ENCODE measurements at places on chromosomes 6 and 20. TPM values are rescaled to one million over a fixed set of nuclear protein-coding genes. Genes with fewer than 3 reads are reported as not detected.
A peak's percentile ranks its signal among the peaks of the same experiment; 100 is the strongest.

DNA sequence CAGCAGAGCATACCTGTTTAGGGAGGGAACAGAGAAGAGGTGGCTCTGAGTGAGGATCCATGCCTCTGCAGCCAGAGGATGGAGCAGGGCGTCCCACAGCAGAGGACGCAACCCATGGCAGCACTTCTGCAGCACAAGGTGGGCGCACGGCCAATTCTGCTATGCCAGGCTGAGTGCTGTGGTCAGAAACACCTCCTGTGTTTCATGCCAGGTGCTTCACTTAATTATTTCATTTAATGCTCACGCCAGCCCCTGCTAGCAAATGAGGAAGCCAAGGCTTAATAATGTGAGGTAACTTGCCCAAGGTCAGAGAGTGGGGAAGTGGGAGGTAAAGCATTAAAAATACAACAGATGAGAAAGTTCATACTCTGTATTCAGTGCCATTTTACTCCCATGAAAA is 68.5 kb upstream of the PTGIS start:
- peaks cover 23% of the 10 kb centered on the region for H3K4me1 ChIP-seq
- H3K4me3 ChIP-seq = no peak overlapping the region
- DNase-seq = no peak
- no peaks in the 10 kb centered on the region for H3K27me3 ChIP-seq
- H3K27ac ChIP-seq = no peak overlapping the region

DNA sequence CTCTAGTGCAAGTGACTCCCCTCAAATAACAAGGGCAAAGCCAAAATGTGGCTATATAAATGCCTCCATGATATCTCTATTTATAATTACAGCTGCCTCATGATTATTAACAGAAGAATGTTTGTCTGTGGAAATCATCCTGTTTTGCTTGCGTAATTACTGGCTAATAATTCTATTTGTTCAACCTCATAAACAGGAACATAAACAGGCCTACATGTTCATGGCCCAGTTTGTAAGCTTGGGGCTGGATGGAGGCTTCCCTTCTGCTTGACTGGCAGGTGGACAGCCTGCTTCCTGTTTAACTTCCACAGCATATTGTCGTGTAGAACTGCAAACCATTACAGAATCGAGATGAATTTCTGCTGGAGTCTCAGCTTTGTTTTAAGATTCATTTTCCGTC is 766.0 kb upstream of the MAP3K7 start:
- no peak for DNase-seq
- H3K4me1 ChIP-seq = no peaks in the 10 kb centered on the region
- H3K4me3 ChIP-seq = no peak overlapping the region
- H3K27ac ChIP-seq = no peak overlapping the region

- H3K4me3 ChIP-seq = no peak overlapping the region
- no peaks in the 10 kb centered on the region for H3K36me3 ChIP-seq
- no peak overlapping the region for H3K27ac ChIP-seq
- peaks cover 8% of the 10 kb centered on the region for H3K27me3 ChIP-seq
Observed at GRCh38 chr20:9487231-9487630, 27.2 kb upstream of the LAMP5 start.

DNA sequence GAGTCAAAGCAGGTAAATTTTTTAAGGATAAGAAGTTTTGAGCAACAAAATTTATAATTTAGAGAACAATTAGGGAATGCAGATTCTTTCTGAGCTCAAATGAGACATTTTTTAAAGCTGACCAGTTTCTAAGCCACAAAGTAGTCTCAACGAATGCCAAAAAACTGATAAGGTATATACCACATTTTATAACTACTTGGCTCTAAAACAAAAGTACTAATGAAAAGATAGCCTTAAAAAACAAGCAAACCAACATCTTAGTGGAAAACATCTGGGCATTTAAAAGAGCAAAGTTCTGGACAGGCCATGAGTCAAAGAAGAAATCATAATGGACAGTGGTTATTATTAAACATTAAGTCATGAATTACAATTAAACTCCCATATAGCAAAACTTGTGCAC is 23.2 kb upstream of the RNF146 start:
- peaks cover 17% of the 10 kb centered on the region for H3K27me3 ChIP-seq
- no peak overlapping the region for H3K4me3 ChIP-seq
- H3K4me1 ChIP-seq = no peaks in the 10 kb centered on the region
- no peak overlapping the region for H3K27ac ChIP-seq

DNA sequence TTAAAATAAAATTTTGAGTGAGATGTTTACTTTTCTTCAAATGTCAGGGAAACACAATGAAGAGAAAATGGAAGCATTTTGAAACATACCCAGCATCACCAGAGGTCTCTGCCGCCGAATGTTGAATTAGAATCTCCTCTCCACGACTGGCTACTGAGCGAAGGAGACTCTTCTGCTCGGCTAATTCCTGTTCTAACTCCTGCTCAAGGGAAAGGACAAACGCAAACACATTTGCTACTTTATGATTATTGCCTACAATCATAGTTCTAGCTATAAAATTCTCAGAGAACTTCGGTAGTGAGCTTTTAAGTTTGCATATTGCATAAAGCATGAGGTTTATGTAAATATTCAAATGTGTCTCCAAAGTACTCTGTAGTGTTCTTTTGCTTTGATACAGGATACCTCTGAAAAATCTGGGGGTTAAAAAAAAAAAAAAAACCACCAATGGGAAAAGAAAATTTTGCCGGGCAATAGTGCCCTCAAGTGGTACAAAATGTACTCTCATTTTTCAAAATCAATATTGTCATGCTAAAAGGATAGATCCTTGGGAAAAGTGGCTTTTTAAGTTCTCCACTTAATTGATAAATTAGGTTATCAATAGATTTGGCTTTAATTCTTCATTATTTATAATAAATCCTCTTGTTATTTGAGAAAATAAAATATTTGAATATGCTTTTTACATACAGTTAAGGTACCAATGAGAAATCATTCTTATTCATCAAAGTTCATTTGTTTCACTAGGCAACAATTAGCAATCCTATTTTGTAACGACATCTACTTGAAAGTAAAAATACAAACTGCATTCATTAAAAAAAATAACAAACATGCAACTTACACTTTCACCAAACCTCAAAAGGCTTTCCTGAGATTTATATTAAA is 369.0 kb downstream of the SYNE1 start:
- H3K36me3 ChIP-seq = peaks cover 50% of the 10 kb centered on the region
- H3K4me3 ChIP-seq = no peak overlapping the region
- DNase-seq = no peak
- no peaks in the 10 kb centered on the region for H3K27me3 ChIP-seq
- H3K27ac ChIP-seq = no peak overlapping the region

DNA sequence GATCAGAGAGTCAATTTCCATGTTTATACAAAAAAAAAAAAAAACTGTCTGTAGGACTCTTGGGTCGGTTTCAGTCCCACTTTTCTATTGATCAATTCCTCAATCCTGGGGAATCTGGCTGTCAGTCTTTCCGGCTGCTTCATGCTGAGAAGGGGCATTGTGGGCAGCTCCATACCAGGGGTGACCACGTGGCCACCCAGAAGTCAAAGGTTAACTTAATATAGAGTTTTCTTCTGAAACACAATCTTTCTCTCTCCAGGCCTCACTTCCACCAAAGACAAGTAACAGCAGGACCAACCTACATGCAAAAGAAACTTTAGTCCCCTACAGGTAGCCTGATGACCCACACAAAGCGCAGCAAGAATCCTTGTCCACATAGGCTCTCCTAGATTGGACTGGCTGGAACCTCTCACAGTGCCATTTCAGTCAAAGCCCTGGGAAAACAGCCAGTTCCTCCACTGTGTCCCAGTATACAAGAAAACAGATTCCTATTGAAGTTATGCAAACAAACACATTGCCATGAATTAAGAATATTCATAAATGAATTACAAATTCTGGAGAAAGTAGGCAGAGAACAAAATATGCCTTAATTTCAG is 18.5 kb upstream of the SERPINB9 start:
- H3K36me3 ChIP-seq = no peaks in the 10 kb centered on the region
- H3K4me1 ChIP-seq = no peaks in the 10 kb centered on the region
- no peaks in the 10 kb centered on the region for H3K27me3 ChIP-seq
- H3K4me3 ChIP-seq = no peak overlapping the region
- no peak overlapping the region for H3K27ac ChIP-seq

GRCh38 chr6:158624684-158625682 is 19.6 kb downstream of the DYNLT1 start:
- H3K27ac ChIP-seq = no peak overlapping the region
- no peaks in the 10 kb centered on the region for H3K27me3 ChIP-seq
- peaks cover 75% of the 10 kb centered on the region for H3K36me3 ChIP-seq
- no peaks in the 10 kb centered on the region for H3K4me1 ChIP-seq
- no peak for DNase-seq

GRCh38 chr6:42440027-42440426 is 11.7 kb downstream of the TRERF1 start:
- H3K36me3 ChIP-seq = peaks cover under 1% of the 10 kb centered on the region
- no peak for DNase-seq
- no peaks in the 10 kb centered on the region for H3K27me3 ChIP-seq
- H3K4me3 ChIP-seq = no peak overlapping the region

DNA sequence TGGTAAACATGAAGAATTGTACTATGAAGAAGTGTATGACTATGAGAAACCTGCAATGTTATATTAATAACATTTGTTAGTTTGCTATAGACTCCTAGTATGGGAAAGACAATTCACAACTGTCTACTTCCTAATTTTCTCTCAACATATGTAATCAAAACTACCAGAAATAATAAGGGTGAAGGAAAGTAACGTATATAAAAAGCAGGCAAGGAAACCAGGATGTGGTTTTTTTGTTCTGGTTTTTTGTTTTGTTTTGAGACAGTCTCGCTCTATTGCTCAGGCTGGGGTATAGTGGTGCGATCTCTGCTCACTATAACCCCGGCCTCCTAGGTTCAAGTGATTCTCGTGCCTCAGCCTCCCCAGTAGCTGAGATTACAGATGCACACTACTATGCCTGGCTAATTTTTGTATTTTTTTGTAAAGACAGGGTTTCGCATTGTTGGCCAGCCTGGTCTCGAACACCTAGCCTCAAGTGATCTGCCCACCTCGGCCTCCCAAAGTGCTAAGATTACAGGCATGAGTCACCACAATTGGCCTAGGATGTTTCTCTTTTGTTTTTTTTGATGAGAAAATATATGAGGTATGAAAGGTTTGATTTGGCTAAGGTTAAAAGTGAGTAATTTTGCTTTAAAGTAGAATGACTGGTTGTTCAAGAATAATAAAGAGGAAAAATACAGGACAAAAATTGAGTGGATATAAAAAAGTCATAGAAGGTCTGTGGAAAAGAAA is 83.1 kb downstream of the PTCHD4 start:
- H3K4me3 ChIP-seq = no peak overlapping the region
- H3K27me3 ChIP-seq = no peaks in the 10 kb centered on the region
- no peak overlapping the region for H3K27ac ChIP-seq

GRCh38 chr20:35454881-35455609 is at the start of gene CEP250:
CEP250 (plus strand) TSS chr20:35455598; CDS start chr20:35462368, 6,770 bp downstream.
- H3K4me1 ChIP-seq = peaks cover 12% of the 10 kb centered on the region
- DNase-seq = peak; percentile 90
- H3K27me3 ChIP-seq = no peaks in the 10 kb centered on the region
- peak within 1 kb of the TSS; percentile 99 for H3K27ac ChIP-seq

GRCh38 chr6:37538107-37538506 is 38.4 kb upstream of the CCDC167 start:
- H3K27me3 ChIP-seq = peaks cover 20% of the 10 kb centered on the region
- DNase-seq = no peak
- peaks cover 16% of the 10 kb centered on the region for H3K4me1 ChIP-seq
- H3K27ac ChIP-seq = peak overlapping the region; percentile 26

DNA sequence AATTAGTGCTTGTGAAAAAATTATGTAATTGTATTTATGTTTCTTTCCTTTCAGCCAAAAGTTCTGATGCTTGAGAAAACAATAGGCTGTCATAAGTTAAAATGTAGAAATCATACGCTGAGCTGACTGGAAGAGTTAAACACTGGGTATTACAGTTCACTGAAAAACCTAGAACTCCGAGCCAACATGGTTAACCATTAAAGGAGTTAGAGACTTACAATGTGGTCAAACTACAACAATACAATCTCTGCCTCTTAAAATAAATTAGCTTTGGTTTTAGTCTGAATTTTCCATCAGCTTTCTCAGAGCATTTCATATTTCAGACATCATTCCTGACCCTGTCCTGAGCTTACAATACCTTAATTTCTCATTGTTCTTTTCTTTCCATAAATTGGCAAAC is 91.0 kb downstream of the COL12A1 start:
- DNase-seq = no peak
- H3K4me3 ChIP-seq = no peak overlapping the region
- H3K4me1 ChIP-seq = no peaks in the 10 kb centered on the region
- H3K36me3 ChIP-seq = no peaks in the 10 kb centered on the region
- H3K27me3 ChIP-seq = peaks cover 2% of the 10 kb centered on the region

DNA sequence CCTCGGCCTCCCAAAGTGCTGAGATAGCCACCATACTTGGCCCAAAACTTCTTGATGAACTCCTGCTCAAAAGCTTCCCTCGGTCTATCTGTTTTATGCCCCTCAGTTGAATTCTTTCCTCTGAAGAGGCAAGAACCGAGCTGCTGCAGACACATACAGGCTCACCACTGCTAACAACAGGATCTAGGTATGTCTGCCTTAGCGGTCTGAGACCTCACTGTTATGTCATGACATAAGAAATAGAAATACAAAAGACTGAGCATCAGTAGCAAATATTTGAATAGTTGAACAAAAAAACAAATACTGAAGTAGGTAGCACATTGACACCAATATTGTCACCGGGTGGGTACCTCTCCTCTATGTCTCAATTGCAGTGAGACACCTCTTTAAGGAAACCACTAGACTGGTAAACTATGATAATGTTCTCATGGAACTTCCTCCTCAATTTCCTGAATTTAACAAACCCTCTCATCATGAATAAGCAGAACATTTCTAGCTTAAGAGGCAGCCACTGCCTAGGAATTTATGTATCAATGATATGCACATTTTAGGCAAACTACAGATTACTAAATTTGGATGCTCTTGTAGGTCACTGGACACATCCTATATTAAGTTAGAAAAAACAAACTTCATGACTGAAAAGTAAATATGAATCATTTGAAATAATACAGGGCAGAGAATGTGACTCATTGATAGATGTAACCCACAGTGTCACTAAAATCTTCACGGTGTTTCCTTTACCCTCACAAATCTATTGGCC is 9.4 kb upstream of the STXBP5 start:
- no peak overlapping the region for H3K4me3 ChIP-seq
- H3K36me3 ChIP-seq = no peaks in the 10 kb centered on the region
- peaks cover 15% of the 10 kb centered on the region for H3K4me1 ChIP-seq
- peak overlapping the region; percentile 27 for H3K27ac ChIP-seq

DNA sequence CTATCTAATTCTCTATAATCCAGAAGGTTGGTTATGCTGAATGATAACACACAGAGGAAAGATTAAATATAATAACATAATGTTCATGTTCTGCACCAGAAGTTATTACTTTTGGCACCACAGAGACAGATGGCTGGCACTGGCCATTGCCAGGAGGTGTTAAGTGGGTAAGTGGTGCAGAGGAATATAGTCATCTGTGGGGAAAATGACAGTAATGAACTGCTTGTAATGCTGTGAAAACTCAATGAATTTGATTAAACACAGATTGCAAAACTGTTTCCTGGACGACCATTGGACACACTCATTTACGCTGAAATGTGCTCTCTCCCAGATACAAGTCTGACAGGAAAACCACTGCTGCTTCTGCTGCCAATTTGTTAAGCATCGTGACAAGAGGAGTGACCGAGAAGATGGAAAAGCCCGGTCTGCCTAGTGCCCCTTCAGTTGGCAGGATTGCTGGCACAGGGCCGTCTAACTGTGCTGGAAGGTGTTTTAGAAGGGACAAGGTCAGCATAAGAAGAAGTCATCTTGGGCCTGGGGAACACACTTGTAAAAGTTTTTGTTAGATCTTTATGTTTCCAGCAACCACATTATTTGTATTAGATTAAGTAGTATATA is 567.4 kb downstream of the CBLN4 start:
- H3K4me3 ChIP-seq = no peak overlapping the region
- H3K36me3 ChIP-seq = no peaks in the 10 kb centered on the region
- no peak overlapping the region for H3K27ac ChIP-seq
- no peaks in the 10 kb centered on the region for H3K4me1 ChIP-seq

TMEM200A gene
- 0.69 TPM for total RNA-seq

SLC17A3 gene
- not detected for total RNA-seq

HLA-DPA1 gene
- 718 TPM for total RNA-seq

IL17A gene
- not detected for total RNA-seq

DDO gene
- not detected for total RNA-seq

Measured in activated B cell treated with CpG ODN at 0.5 μM for 24 hours (primary cell).